ENCODE measurements at places on chromosomes 5 and 9.

DNA sequence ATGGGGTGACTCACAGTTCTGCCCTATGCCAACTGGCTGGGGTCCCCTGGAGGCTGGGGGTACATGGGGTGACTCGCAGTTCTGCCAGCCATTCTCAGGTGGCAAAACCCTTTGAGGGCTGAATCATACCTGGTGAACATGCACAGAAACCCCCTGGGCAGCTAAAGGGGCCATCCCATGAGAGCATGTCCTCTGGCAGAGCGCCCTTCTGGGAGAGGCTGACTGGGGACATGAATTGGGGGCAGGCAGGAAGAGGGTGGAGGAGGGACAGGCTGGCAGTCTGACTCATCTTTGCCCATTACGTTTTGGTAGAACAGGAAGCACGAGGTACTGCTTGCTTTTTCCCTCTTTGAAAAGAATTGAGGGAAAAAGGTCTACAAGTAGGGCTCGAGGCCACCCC lies 16.7 kb downstream of the TRAF1 start:
- DNase-seq, result no peak

DNA sequence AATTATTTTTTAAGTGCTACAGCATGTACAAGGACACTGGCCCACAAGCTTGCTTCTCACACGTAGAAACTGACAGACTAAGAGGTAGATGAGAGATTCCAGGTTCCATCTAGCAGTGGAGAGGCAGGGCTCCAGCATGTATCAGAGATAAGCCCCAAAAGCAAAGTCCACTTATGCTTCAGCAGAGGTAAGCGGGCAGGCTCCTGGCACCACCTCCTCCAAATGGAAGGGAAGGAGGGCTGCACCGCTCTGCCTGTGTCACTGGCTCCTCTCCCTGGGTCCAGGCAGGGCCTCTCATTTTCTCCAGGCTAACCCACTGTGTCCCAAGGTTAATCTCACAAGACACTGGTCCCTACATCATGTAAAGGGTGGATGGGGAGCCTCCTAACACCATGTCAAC lies 15.9 kb downstream of the GRHPR start:
- no peak for DNase-seq

- no peak for DNase-seq
These were observed 79.0 kb upstream of the RNF38 start for GRCh38 chr9:36479101-36479500.

- no peak for DNase-seq
These were observed 690.2 kb downstream of the NR2F1-AS1 start for GRCh38 chr5:92890841-92891244.

DNA sequence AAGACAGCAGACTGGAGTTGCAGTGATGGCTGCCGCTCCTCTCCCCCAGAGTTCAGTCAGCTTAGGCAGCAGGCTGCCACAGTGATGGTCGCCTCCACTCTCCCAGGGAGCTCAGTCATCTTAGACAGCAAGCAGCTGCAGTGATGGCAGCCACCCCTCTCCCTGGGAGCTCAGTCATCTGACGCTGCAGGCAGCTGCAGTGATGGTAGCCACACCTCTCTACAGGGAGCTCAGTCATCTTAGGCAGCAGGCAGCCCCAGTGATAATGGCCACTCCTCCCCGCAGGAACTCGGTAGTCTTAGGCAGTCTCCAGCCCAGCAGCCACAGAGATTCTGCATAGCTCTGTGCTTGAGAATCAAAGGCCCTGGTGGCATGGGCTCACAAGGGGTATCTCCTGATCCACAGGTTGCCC lies 582.7 kb downstream of the DTWD2 start:
- no peak for DNase-seq

GRCh38 chr9:125146247-125146646 lies 2.9 kb upstream of the SCAI start:
- no peak for DNase-seq

- DNase-seq, result no peak
These were observed 95.2 kb downstream of the DEPDC1B start for GRCh38 chr5:60604771-60605170.

DNA sequence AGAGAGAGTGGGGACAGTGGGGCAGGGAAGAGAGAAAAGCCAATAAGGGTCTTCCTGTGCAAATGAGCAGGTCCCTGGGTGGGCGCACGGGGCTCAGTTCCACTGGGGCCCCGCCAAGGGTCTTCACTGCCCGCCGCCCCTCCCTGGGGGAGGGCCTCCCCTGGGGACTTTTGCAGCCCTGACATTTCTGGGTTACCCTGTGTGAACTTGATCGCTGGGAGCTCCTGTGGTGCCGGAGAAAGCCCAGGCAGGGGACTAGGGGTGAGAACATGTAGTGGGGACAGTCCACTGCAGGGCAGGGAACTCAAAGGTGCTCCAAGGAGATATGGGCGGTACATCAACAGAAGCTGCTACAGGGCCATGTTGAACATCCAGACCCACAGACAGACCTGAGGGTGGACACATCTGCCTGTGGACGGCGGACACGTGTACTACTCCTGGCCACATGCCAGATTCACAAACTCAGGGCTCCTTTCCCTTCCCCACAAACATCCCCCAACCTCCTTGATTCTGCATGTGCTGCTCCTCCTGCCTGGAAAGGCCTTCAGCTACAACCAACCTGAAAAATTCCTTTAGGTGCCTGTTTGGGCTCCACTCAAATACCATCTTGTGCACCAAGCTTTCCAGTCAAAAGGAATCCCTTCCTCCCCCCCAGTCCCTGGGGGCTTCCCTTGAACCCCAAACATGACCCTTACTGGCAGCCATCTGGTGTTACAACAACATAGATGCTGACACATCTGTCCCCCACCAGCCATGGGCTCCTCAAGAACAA lies 43.0 kb upstream of the NEK6 start:
- DNase-seq, result no peak

DNA sequence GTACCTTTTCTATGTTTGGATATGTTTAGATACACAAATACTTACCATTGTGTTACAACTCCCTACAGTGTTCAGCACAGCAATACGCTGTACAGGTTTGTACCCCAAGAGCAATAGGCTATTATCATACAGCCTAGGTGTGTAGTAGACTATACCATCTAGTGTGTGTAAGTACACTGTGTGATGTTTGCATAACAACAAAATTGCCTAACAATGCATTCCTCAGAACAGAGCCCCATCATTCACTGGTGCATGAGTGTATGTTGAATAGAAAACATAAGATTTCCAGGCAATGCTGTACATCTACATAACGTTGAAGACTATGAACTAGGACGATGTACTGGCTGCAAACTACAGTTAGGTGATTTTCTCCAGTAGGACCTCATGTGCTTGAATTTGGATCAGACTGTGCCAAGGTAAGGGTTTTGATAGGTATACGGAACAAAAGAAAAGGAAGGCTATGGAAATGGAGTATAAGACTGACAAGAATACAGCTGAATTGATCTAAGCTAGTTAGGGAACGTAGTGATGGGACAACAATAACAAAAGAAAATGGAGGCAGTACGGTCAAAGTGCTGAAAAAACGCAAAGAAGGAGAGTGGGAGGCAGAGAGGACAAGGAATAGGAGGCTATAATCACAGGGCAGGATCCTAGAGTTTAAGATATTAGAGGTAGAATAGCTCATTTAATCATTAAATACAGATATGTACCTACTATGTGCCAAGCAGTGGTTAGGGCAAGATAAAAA lies 46.9 kb downstream of the FNIP1 start:
- no peak for DNase-seq

GRCh38 chr5:134392301-134392700 lies 19.4 kb downstream of the CDKN2AIPNL start:
- no peak for DNase-seq

DNA sequence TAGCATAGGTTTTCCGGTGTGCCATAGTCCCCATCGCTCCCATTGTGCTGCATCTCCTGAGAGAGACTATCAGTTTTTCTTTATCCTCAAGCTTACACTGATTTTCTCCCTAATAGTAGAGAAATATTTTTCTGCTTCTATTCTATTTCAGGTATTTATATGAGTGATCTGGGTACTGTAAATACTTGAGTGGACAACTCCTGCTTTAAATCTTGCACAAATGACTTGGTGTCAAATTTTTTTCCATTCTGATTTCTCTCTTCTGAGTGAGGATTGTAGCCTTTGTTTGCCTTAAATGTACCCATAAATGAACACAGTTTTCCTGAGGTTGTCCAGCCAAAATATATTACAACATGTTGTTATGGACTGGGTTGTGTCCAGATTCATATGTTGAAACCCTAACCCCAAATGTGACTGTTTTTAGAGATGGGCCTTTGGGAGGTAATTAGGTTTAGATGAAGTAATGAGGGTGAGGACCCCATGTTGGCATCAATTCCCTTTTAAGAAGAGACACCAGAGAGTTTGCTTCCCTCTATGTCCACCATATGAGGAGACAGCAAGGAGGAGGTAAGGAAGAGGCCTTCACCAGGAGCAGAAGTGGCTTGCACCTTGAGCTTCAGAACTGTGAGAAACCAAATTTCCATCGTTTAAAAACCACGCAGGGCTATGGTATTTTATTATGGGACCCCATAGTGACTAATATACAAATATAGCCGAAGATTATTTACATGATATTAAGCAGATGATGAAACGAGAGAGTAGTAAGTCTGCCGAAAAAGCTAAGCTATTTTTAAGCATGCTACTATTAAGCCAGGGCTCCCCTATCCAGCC lies 336.4 kb upstream of the MPDZ start:
- no peak for DNase-seq

DNA sequence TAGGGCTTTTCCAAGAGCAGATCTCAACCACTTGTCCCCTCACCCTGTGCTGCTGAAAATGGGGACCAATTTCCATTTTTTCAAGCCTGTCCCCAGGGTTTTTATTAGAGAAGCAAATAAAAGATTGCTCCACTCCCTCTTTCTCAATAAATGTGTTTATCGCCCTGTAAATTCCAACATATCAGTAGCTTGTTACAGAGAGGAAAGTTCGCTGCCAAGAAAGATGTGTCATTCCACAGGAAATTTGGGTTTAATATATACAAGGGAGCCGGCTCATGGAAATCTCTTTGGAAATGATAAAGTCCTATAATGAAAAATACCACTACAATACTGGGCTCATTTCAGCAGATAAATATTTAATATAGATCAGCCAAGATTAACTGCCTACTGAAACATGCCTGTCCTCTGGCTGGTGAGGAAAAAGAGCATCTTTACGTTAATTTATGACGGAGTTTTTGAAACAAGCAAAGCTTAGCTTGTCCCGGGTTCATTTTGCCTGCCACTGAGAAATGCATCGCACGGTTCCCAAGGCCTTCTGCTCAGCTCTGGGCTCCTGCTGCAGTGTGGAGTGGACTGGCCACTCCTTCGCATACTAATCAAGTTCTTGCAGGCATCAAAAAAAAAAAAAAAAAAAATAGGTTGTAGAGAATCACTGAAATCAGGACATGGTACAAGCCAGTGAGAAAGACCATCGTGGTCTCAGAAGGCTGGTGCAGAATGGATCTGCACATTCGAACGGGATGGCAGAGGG lies 84.5 kb downstream of the BRINP1 start:
- DNase-seq, result no peak

DNA sequence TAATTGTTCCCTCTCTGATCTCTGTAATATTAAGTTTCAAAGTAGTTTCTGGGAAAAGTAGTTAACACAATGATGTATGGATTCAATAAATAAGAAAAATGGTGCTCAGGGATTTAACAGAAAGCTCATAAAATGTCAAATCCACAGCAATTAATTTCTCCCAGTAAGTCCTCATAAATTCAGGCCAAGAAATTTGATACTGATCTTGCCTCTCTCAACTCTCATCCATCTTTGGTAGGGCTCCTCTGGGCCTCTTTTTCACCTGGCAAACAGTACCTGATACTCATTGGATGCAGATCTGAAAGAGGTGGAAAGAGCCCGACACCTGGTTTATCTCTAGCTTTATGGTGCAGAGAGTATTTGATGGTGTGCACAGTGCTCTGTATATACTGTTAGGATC lies 106.1 kb downstream of the STK32A start:
- DNase-seq, result no peak

GRCh38 chr5:122129306-122129705 lies at the start of gene ZNF474:
TSS of gene ZNF474 (plus strand) at chr5:122129546. CDS start at chr5:122151991, 22,445 bp downstream.
- DNase-seq, result no peak

GRCh38 chr5:126023994-126024441 lies 399.2 kb upstream of the GRAMD2B start:
- DNase-seq, result no peak

DNA sequence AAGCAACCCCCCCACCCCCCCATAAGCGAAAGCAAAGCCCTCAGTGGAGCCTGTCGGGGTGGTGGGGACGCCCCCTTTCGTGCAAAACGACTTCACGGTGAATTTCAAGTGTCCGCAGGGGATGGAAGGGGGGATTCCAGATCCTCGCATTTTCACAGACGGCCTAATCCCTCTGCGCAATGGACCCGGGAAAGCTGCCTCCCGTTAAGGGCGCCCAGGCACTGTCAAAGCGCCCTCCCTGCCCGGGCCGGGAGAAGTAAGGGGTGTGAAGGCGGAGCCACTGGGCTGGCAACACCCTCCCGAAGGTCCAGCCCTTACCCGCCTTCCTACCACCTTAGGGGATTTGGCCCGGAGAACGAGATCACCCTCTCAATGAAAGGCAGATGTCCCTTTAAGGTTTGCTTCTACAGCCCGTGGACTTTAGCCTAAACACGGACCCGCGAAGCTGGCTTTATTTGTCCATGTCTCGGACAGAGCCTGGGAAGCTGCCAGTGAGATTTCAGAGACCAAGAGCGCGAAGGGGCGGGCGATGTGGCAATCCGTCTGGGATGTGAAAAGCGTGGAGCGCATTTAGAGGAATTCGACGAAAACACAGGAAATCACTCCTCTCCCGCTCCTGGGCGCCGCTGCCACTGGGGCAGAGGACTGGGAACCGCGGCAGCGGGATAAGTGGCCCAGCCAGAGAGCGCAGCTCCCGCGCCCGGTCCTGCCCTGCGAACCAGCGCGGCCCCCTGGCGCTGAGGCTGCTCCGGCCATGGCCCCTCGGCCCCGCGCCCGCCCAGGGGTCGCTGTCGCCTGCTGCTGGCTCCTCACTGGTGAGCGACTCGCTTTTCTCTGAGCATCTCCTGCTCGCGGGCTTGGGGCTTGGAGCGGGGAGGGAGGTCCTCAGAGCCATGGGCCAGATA lies at the start of the genes ITGA1 and PELO:
ITGA1 (plus strand) TSS at position 317 of the 905 bp plus-strand sequence; CDS start at position 755, 438 bp downstream.
PELO (plus strand) TSS at position 317 of the 905 bp plus-strand sequence. CDS start 12,479 bp downstream, outside the sequence.
- no peak for DNase-seq

DNA sequence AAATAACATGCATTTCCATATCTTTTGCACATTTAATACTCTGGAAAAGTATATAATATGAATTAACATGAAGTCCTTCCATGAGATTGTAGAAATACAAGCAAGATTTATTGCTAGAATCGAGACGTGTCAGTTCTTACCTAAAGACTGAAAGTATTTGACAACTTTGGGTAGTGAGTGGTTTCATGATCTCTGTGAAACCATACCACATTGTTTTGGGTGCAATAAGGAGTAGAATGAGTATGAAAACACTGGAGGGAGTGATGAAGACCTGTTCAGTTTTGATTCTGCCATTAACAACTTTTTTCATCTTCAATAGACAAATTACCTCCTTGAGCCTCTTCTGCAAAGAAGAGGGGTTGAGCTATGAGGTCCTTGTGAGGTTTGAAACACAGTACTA lies 133.7 kb downstream of the NUDT12 start:
- DNase-seq, result no peak

DNA sequence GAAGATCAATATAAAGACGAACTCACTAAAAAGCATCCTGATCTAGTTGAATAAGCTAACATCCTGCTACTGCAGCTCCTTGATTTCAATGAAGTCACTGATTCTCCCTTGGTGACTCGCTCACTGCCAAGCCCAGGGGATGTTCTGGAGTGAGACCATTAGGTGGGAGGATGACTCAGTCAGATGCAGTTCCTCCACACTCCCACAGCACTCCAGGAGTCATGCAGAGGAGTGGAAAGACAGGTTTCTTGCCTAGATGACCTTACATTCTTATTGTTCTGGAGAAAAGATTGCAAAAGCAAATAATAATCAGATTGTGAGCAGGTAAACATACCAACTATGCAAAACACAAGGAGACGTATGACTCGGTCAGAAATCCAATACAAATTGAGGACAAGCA lies 15.3 kb downstream of the GCNT4 start:
- no peak for DNase-seq
